CD8-positive, alpha-beta T cell (primary cell): ENCODE measurements at places on chromosomes 6 and 20.

GRCh38 chr6:121205569-121205968 is 128.7 kb downstream of the TBC1D32 start:
- no peak for DNase-seq

GRCh38 chr20:18678549-18679419 is 90.9 kb downstream of the DTD1 start:
- DNase-seq, result peak; percentile 16

- DNase-seq, result no peak
These were observed 16.0 kb downstream of the TCFL5 start for GRCh38 chr20:62845416-62846160.

- peak; percentile 82 for DNase-seq
These were observed 67.0 kb downstream of the TNFRSF21 start for GRCh38 chr6:47242483-47243386.

GRCh38 chr20:7772371-7772770 is 167.9 kb downstream of the HAO1 start:
- DNase-seq, result no peak

DNA sequence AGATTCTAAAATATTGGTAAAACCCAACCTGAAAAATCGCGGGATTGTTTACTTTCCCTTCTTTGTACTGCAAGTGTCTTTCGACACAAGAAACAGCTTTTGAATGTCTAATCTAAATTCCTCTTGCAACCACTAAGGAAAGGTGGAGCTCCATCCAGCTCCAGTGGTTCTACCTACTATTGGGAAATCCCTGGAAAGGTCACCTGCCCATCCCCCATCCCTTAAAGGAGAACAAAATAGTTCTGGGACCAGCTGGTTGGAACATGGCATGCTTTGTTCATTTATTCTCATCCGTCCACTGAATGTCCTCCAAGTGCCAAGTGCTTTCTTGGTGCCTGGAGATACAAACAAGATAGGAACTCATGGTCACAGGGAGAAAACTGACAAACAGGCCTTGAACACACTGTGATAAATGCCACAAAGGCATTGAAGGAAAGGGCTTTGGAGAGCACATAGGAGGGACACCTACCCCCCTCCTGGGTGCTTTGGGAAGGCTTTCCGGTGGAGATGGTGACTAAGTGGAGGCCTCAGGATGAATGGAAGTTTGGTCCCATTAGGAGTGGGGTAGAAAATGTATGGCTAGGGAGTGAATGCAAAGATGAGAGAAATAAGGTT is 2.3 kb upstream of the CITED2 start:
- DNase-seq, result no peak

DNA sequence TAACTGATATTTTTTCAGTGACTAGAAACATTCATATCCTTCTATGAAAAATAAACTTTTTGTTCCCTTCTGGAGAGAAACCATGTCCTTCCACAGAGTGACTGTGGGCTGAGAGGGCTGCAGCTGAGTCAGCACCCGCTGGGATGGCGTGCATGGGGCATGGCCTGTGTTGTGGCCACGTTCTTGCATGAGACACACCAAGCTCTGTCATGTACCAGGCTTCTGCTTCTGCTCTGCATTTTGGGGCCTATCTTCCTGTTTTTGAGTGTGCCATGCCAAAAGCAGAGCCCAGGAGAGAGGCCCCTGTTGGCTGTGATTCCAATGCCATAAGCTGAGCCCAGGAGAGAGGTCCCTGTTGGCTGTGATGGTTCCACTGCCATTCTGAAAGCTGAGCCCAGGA is 10.8 kb downstream of the APMAP start:
- DNase-seq, result peak; percentile 51

DNA sequence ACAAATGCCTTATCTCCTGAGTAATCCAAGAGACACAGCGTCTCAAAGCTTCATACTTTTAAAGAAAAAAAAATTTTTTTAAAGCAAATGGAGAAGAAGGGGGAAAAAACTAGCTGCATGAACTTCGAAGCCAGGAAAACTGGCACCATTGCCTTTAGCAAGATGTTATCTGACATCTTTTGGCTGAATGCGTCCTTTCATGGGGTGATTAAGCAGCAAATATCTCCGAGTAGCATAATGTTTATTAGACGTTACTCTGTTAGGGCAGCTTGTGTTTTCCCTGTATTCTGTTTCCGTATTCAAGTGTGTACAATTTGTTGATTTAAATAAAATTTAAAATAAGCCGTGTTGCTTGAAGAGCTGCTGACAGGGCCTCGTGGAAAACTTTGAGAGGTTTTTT is 76.5 kb upstream of the TSHZ2 start:
- DNase-seq, result no peak

GRCh38 chr6:56293781-56294180 is 46.4 kb upstream of the COL21A1 start:
- DNase-seq, result no peak

GRCh38 chr6:125828476-125829039 is 37.8 kb downstream of the NCOA7 start:
- DNase-seq, result no peak

DNA sequence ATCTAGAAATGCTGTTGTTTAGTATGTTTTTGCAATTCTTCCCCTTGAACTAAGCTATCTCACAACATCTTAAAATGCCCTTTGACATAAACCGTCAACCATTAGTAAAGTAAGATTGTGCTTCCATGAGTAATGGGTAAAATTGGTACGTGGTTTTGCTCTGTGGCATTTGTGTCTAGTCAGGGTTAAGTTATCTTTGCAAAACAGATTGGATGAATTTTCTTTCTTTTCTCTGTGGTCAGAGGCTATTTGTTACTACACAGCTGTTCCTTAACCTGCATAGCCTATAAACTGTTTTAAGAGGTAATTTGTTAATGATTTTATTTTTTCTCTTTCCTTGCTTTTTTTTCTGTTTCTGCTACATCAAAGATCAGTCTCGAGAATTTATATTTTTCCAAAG is 75.4 kb downstream of the RPP40 start:
- DNase-seq, result no peak
